Occipital lobe (tissue), 3 donors: ENCODE measurements at places on chromosomes 1 and 21. TPM values are rescaled to one million over a fixed set of nuclear protein-coding genes. Genes with fewer than 3 reads are reported as not detected.

- no peak for DNase-seq
These were observed 272.2 kb downstream of the LMO4 start for GRCh38 chr1:87600854-87601253.

The MROH7 gene
- total RNA-seq: 1.4 TPM

DNA sequence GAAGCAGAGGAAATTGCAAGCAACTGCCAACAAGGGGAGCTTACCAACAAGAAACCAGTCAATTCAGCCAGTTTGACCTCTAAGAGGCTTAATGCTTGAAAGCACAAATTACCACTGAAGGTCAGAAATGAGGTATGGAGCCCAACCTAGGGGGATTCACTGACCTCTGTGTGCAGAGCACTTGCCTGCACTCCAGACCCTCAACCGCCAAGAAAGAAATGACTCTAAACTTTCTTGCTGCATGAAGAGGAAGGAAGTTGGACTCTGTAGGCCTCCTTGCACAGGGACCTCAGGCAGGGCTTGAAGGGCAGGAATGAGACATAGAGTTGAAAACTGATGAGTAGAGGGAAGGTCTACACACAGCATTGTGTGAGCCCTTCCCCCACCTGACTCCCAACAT, 10.0 kb downstream of the ARMH1 start:
- DNase-seq: no peak

The NUDT17 gene
- 2.7 TPM for total RNA-seq

The SYT6 gene
- 7.3 TPM for total RNA-seq

GRCh38 chr1:78884685-78885452, 121.7 kb downstream of the ADGRL4 start:
- DNase-seq: no peak

The CCDC185 gene
- not detected for total RNA-seq

DNA sequence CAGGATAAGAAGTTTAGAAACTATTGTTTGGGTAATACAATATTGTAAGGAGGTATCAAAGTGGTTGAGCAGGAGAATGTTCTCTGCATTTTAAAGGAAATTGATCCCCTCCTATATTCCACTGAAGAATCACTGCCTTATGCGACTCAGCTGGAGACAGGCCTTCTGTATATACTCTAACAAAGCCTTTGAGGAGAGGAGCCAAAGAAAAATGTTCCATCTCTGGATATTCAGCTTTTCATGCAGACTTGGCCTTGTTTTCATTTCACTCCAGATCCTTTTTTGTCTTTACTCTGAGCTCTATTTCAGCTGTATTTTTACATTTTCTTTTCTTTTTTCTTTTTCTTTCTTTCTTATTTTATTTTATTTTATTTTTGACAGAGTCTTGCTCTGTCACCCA, 42.1 kb upstream of the S1PR1 start:
- DNase-seq: no peak

DNA sequence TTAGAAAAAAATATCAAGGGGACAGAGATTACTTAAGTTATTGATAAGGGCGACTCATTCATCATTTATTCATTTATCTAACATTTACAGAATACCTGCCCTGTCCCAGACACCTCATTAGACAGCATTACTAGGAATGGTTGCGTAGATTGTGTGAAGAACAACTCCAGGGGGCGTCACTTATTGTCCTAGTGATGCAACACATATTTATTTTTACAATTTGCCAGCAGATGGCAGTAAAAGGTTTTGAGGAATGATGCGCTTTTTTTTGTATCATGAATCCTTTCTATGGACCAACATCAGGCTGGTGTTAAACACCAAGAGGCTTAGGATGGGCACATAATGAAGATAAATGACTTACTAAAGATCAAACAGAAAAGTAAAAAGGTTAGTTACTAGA, 5.5 kb downstream of the NCAM2 start:
- no peak for DNase-seq

- no peak for DNase-seq
These were observed 209.1 kb upstream of the ZP4 start for GRCh38 chr1:238099871-238100270.

- no peak for DNase-seq
These were observed 40.8 kb upstream of the HEATR1 start for GRCh38 chr1:236645016-236645680.

DNA sequence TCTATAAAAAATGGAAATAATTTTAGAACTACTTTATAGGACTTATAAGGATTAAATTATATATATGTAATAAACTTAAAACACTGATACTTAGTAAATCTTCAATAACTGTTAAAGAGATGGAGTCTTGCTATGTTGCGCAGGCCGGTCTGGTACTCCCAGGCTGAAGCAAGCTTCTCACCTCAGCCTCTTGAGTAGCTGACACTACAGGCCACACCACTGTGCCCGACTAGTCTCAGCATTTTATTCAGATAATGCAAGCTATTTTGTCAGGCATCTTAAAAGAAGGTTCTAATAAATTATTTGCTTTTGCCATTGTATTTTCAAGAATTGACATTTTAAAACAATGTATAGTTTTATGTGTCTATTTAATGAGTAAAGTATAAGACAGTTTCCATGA, 20.8 kb downstream of the CNST start:
- DNase-seq: no peak

The PRAMEF15 gene
- not detected for total RNA-seq

DNA sequence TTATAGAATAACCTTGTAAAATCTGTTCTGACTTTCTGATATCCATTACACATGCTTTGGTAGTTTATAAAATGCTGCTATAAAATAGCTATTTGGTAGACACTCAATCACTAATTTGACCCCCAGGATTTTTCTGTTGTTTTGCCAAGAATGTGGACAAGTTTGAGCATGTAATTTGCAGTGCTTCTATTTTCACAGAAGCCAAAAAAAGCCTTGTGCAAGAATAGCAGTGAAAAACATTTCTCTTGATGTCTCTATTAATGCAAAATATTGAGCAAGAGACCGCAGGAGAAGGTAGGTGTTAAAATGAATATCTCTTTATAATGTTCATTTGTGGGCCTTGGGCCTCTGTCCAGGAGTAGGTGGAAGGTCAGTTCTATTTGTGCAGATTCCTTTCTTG, 22.5 kb downstream of the MAP3K7CL start:
- DNase-seq: no peak

- DNase-seq: no peak
These were observed 184.5 kb downstream of the RUNX1 start for GRCh38 chr21:34864370-34865149.

The IGSF3 gene
- total RNA-seq: 115 TPM

DNA sequence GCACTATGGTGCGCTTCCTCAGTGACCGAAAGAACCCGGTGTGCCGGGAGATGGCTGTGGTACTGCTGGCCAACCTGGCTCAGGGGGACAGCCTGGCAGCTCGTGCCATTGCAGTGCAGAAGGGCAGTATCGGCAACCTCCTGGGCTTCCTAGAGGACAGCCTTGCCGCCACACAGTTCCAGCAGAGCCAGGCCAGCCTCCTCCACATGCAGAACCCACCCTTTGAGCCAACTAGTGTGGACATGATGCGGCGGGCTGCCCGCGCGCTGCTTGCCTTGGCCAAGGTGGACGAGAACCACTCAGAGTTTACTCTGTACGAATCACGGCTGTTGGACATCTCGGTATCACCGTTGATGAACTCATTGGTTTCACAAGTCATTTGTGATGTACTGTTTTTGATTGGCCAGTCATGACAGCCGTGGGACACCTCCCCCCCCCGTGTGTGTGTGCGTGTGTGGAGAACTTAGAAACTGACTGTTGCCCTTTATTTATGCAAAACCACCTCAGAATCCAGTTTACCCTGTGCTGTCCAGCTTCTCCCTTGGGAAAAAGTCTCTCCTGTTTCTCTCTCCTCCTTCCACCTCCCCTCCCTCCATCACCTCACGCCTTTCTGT, 7.3 kb upstream of the PIGV start:
- no peak for DNase-seq

DNA sequence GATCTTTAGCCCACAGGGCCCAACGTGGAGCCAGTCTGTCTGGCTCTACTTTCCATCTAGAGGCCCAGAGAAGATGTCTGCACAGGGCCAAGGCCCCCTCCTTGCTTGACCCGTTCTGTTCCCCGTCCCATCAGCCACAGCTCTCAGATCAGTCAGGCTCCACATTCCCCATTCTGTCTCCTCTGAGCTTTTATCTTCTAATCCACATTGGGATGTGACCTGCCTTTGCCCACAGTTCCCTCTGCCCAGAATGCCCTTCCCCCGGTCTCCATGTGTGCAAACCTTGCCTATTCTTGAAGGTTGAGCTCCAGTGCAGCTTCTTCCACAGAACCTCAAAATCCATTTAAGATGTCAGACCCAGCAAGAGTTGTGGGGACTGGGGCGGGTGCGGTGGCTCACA, 53.3 kb upstream of the WASF2 start:
- DNase-seq: no peak

DNA sequence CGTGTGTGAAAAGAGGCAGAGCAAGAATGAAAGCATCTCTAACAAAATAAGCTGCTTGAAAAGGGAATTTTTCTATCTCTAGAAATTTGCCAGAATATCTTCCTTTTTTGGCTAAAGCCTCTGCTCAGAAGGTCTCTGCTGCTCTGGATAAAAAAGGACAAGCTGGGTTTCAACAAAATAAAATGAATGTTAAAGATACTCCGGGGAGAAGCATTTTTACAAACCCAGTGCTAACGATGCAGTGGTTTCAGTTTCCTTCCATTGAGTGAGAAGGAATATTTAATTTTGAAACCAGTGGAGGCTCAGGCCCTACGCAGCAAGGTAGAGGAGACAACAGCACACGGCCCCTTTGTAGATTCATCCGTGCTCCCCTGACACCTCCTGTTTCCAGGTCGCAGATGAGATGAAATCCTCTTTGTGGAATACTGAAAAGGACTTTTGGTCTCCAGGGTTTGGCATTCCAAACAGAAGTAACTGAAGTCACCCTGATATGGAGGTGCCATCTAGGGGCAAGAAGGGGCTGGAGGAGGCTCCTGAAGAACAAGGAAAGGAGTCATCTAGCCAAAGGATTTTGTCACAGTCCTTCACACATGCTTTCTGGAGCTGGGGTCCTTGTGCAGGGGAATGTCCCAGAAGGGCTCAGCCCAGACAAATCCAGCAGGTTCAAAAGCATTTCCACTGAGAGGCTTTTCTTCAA, 65.7 kb upstream of the SYT6 start:
- no peak for DNase-seq
